ENCODE measurements at places on chromosomes 2 and 18. TPM values are rescaled to one million over a fixed set of nuclear protein-coding genes. Genes with fewer than 3 reads are reported as not detected.

Gene TTN
- total RNA-seq, result 7.5 TPM

- no peaks in the 10 kb centered on the region for H3K27me3 ChIP-seq
- H3K27ac ChIP-seq, result no peak overlapping the region
- DNase-seq, result no peak
- H3K36me3 ChIP-seq, result no peaks in the 10 kb centered on the region
- H3K4me3 ChIP-seq, result no peak overlapping the region
These were observed 71.2 kb downstream of the BCL2L11 start for GRCh38 chr2:111191877-111192276.

DNA sequence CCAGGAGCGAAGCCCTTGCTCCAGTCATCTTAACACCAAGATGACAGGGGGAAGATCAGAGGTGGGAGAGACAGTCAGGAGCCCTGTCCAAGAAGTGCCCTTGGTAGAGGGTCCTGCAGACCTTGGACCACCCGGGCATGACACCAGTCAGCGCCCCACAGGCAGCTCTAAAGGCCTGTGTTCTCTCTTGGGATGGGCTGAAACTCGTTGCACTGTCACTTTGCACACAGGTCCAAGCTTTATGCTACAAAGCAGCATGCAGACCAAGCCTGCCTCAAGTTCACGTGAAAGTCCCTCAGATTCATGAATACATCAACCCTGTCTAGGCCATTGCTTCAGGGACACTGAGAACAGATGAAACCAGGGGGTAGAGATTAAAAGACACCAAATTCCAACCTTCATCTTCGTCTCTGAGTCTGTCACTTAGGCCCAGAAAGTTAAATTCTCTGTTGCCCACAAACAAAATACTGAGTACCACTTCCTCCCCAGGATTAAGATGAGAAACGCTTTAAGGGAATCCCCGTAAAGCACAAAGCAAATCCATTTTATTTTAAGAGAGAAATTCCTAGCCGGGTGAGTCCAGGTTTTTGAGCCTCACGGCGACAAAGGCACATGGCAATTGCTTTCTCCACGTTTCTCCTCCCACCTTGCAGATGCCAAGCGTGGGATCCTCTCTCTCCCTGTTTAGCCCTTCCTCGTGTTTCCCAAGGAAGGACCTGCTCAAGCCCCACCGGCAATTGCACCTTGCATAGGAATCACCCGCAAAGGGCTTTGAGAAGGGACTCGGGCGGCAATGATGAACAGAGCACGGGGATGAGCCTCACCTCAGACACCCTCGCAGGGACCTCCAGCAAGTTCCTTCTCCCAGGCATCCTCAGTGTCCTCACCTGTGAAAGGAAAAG, 75.0 kb upstream of the ID2 start:
- no peak overlapping the region for H3K4me3 ChIP-seq
- H3K4me1 ChIP-seq, result no peaks in the 10 kb centered on the region
- no peaks in the 10 kb centered on the region for H3K36me3 ChIP-seq
- H3K27ac ChIP-seq, result no peak overlapping the region
- no peak for DNase-seq
- H3K27me3 ChIP-seq, result no peaks in the 10 kb centered on the region

Gene LIMS4
- total RNA-seq, result 3.8 TPM

Gene GPAT2
- total RNA-seq, result 1.3 TPM

Measured in pancreas (tissue), 10 donors.